Hindlimb muscle (tissue), 1 donor: ENCODE measurements at places on chromosomes 11 and 22.

DNA sequence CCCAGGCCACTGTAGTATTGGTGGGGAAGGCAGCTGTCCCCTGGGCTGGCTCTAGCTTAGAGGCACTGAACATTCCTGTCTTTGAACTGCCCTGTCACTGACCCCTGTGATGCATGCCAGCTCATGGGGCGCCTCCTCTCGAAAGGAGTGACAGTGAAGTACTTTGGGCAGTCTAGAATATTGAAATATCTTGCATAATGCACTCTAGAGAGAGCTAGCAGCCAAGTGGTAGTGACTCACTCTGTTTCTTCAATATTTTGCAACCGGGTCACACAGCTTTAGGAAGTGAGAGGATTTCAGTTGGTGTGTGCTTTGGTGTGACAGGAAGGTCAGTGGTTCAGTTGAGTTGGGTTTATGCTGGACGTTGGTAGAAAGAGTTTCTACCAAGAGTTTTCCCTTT is 35.5 kb upstream of the ST14 start:
- no peak for DNase-seq

DNA sequence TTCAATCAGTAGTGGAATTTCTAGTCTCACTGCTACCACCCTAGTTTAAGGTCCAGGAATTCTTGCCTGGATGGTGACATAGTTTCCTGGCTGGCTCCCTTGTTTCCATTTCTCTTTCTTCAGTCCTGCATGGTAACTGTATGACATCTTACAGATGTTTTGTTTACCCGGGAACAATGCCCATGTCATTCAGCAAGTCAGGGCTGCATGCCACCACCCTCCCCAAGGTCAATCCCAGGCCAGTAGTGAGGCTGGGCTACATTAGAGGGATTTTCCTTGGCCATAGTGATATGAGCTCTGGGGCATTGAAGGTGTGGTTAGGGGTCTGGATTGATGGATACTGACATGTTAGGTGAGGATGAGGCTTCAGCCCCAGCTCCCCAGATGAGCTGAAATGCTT is 114.9 kb upstream of the E2F8 start:
- DNase-seq: no peak

DNA sequence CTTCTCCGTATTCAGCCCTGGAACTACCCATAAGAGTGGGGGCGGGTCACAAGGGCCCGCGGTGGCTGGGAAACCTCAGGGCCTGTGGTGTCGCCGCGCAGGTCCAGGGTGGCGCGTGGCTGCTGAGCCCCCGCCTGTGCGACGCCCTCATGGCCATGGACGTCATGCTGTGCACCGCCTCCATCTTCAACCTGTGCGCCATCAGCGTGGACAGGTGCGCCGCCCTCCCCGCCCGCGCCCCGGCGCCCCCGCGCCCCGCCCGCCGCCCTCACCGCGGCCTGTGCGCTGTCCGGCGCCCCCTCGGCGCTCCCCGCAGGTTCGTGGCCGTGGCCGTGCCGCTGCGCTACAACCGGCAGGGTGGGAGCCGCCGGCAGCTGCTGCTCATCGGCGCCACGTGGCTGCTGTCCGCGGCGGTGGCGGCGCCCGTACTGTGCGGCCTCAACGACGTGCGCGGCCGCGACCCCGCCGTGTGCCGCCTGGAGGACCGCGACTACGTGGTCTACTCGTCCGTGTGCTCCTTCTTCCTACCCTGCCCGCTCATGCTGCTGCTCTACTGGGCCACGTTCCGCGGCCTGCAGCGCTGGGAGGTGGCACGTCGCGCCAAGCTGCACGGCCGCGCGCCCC is 2.4 kb downstream of the DRD4 start:
- no peak for DNase-seq

DNA sequence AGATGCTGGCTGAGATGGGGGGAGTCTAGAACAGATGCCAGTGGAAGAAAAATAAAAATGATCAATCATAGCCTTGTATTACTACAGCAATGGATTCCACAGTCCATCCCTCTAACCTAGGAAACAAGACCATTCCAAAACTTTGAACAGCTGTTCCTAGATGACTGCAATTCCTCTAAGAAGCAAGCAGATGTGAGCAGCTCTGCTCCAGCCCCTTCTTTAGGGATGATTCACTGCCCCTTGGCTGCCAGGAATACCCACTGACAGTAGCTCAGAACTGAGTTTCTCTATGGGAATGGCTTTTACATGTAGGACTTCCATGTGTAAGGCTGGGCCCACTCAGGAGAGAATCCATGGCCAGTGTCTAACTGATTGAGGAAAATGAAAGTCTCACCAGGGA is 943.9 kb downstream of the OPCML start:
- DNase-seq: no peak

GRCh38 chr22:49811020-49811791 is 16.5 kb downstream of the BRD1 start:
- no peak for DNase-seq

GRCh38 chr11:64687204-64687603 is 35.8 kb downstream of the NRXN2 start:
- DNase-seq: peak; percentile 48

GRCh38 chr11:27171376-27171958 is 130.9 kb downstream of the BBOX1 start:
- no peak for DNase-seq

- no peak for DNase-seq
Observed at GRCh38 chr22:44693756-44694155, 8.2 kb upstream of the PRR5 start.

DNA sequence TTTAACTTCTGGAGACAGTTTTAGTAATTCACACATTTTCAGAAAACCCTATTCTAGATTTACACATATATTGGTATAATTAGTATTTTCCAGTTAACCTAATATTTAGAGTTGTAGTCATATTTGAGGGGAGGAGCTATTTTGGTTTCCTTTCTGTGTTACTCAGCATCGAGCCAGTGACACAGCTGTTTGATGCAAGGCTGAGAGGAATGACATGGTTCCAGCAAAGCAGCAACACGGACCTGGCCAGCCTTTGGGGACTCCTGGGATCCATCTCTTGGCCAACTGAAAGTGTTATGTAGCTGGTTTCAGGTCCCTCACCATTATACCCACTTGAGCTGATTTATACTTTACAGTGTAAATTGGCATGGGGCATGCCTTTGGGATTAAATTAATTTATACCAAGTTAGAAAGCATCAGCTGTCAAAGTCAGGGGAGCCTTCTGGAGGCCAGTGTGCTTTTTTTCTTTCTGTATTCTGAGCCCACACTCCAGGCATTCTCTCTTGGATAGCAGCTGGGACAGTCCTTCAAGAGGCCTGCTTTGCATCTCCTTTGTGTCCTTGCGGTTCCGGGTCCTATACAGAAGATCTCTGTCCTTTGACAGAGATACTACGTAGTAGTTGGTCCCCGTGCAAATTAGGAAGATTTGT is 91.3 kb upstream of the SLC25A18 start:
- DNase-seq: peak; percentile 34

DNA sequence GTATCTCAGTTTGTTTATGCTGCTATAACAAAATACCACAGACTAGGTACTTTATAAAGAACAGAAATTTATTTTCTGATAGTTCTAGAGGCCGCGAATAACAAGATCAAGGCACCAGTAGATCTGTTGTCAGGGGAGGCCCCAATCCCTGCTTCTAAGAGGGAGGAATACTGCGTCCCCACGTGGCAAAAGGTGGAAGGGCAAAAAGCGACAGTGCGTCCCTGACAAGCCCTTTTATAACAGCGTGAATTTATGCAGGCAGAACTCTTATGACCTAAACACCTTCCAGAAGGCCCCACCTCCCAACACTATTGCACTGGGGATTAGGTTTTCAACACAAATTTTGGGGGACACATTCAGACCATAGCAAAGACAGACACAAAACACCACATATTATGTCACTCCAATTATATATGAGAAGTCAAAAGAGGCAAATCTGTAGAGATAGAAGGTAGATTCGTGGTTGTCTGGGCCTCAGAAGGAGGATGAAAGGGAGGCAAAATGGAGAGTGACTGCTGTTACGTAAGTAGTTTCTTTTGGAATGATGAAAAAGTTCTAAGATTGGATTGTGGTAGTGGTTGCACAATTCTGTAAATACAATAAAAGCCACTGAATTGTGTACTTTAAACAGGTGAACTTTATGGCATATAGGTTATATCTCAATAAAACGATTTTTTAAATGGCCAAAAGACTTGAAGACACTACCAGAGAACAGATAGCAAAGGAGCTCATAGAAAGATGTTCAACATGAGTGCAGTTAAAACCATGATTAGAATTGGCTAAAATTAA is 30.1 kb upstream of the TNRC6B start:
- DNase-seq: no peak

GRCh38 chr22:17358415-17358814 is 10.8 kb upstream of the CECR2 start:
- DNase-seq: no peak

- DNase-seq: no peak
Observed at GRCh38 chr11:77138106-77138649, 10.1 kb downstream of the MYO7A start.

GRCh38 chr22:39123751-39124581 is 26.9 kb downstream of the APOBEC3H start:
- DNase-seq: no peak

DNA sequence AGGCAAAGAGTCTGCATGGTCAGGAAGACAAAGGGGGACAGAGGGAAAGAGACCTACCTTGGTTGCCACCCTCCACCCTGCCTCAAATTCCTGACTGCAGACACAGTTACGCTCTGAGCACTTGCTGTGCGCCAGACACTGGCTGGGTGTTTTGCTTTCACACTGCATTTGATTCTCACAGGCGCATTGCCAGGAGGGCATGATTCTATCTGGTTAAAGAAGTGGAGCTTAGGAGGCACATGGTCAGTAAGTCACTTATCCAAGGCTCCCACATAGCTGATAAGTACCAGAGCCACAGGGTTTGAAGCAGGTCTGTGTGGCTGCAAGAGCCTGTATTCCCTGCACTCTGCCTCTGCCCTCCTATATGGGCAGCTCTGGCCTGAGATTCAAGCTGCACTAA is 103.9 kb downstream of the TIMP3 start:
- DNase-seq: no peak

GRCh38 chr11:9562716-9563115 is 10.8 kb upstream of the WEE1 start:
- no peak for DNase-seq

GRCh38 chr11:75792127-75792731 is 22.8 kb upstream of the UVRAG start:
- no peak for DNase-seq

DNA sequence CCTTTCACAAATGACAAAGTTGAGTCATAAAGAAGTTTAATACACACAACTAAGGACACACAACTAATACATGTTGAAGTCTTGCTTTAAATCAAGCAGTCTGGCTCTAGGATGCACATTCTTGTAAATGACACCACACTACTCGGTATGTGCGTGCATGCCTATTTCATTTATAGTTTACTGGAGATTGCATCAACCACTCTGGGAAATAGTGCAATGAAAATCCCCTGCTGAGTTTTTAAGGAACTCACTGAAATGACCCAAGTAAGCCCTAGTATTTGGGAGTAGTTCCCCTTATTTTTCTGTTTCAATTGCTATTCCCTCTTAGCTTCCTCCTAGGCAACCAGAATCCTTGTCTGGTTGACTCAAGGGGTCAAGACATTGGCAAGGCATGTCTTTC is 160.2 kb upstream of the LARGE1 start:
- no peak for DNase-seq

- DNase-seq: no peak
Observed at GRCh38 chr22:40578171-40578570, 58.3 kb downstream of the MRTFA start.

DNA sequence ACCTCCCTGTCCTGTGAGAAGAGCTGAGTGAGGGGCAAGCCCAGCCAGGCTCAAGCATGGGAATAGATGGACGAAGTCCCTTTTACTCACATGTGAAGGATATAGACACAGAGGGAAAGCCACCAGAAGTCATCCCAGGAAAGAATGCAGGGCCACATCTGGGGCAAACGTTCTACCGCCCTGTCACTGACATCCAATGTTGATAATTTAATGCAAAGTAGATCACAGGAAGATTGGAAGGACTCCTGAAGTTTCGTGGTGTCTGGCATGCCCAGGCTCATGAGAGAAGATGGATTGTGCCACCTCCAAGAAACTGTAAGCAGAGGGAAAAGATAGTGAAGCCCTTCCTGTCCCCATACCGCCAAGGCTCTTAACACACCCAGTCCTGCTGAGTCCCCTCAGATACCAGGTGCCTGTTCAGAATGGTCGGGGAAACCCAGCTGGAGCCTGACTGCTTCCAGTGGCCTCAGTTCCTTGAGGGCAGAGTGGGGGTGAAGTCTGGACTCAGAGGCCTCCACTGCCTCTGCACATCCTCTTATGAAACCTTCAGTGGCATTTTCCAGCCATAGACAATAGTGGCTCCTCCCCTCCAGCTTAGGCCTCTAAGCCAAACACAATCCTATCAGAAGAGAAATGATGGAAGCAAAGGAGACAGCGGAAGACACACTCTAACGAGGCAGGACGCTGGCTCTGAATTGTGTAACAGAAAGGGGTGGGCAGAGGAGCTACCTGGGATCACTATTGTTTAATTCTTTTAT is 7.5 kb upstream of the STK33 start:
- DNase-seq: no peak

DNA sequence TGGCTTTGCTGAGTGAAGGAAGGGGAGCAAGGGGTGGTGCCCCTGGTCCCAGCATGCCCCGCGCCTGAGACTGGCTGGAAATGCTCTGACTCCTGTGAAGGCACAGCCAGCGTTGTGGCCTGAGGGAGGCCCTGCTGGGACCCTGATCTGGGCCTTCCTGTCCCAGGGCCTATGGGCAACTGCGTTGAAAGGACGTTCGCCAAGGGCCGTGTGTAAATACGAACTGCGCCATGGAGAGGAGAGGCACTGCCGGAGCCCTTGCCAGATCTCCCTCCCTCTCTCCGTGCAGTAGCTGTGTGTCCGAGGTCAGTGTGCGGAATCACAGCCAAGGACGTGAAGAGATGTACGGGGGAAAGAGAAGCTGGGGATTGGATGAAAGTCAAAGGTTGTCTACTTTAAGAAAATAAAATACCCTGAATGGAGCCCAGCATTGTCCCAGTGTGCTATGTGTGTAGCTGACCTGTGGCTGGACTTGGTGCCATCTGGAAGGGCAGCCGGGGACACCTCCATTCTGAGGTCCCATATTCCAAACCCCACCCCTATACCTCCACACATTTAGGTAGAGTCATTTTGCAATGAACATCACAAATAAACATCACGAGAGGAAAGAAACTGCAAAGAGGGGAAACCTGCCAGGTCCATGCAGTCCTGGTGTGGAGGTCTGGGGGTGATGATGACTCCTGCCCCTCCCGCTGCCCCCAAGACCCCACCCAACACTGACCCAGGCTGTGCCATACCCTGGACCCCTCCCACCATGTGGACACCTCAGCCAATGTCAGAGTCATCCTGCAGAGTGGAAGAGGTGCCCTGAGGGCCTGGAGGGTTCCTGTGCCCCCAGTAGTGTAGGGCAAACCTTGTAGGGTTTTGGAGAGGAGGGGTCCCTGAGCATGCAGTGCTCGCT is 16.9 kb downstream of the RSPH14 start:
- no peak for DNase-seq

- no peak for DNase-seq
Observed at GRCh38 chr11:16216831-16217230, 139.5 kb downstream of the SOX6 start.

DNA sequence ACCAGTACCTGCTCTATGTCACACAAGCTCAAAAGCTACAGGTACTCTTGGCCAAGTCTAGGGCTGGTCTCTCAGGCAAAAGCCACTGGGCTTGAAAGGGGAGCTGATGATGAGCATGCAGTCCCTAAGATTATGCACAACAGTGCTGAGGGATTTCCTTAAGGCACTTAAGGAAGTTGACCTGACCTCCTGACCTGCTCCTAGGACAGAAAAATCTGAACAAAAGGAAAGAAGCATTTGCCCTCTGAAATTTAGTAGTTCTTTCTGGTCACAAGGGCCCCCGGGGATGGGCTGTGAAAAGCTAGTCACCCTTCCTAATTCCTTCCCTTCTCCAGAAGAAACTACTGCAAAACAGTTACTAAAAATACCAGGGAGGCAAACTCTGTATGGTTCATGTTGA is 83.6 kb upstream of the PHOX2A start:
- DNase-seq: no peak
